NCI-H187 treated with DMSO at 0.1 percent for 48 hours (cell line): ENCODE measurements at places on chromosomes 4 and X.

- DNase-seq, result no peak
Measured at GRCh38 chrX:11755724-11756123, 2.3 kb upstream of the MSL3 start.

DNA sequence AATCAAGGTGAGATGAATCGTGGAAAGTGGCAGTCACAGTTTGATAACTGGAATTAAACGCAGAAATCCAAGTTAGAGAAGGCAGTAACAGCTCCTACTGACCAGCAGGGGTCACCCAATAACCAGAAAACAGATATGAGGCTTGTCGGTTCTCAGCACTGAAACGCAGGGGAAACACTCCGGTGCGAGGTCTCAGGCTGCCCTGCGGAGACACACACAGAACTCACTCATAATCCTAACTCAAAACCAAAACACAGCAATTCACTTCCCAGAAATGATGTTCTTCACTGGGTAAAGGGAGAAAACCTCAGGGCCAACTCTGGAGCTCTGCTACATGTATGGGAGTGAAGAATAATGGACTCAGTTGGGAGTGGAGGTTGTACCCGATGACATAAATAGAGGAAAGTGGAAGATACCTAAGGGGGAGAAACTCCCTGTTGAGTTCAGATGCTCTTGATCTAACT is 384.4 kb downstream of the RAPGEF2 start:
- DNase-seq, result no peak

DNA sequence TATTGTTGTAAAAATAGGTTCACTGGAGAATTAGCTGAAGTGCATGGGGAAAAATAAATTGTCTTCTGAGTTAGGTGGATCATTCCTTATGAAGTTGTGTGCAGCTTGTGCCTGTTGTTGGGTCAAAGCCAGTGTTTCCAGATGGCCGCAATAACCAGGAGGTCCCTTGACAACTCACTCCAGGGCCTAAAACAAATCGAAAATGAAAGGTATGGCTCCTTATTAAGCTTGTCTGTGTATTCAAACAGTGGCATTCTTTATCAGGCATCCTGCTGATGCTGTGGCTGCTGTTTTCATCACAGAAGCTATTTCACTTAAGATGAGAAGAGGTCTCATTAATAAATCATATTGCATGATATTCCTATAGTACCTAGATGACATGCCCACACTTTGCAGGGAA is 80.2 kb downstream of the GRIA2 start:
- DNase-seq, result no peak

- DNase-seq, result peak; percentile 55
Measured at GRCh38 chr4:54657551-54658251, at the start of gene KIT. Gene KIT, plus strand, starts transcription at chr4:54657957. Its CDS starts 58 bp downstream, at chr4:54658015.

- no peak for DNase-seq
Measured at GRCh38 chr4:85909851-85910250, 434.9 kb downstream of the ARHGAP24 start.

DNA sequence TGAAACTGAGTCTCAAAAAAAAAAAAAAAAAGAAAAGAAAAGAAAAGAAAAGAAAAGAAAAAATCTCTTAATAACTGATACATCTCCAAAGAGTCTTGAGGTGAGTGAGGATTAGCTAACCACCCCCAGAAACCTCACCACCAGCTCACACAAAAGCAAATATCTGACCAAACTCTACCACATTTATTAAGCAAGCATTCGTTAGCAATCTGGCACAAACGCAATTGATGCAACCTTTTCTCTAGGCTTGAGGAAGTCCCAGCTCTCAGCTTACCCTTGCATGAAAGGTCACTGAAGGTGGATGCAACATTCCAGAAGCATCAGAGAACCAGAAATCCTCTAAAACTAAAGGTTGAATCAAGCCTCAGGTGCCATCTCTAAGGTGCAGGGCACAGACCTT is 231.9 kb upstream of the BCOR start:
- no peak for DNase-seq

DNA sequence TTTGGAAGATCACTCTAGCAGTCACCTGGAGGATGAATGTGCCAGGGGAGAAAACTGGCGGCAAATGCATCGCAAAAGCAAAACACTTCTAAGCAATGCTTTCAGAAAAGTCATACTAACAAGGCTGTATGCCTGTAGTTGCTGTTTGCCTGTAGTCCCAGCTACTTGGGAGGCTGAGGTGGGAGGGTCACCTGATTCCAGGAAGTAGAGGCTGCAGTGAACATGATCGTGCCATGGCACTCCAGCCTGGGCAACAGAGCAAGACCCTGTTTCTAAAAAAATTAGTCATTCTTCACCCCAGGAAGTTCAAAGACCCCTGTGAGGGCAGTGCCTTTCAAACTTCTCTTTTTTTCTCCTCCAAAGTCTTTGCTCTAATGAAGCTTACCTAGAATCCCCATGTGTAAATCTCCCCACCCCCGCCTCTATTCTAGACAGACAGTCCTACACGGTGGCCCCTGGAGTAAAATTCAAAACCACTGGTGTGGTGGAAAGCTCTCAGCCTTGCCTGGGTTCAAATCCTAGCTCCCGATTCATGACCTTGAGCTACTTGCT is 5.5 kb downstream of the SOWAHD start:
- no peak for DNase-seq

DNA sequence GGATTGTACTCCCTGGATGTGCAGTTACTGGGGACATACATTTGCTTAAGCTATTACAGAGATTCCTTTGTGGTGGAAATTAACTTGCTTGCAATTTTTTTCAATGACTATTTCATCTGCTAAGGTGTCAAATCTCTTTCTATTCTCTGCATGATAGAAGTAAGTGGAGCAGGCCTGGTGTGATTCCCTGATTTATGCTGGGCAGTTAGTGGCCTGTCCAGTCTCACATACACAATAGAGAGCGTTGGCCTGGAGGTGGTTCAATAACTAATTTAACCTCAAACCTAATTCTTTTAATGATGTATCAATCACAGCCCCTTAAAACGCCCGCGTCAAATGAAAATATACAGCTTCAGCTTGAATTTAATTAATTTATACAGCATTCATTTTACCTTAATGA is 28.5 kb downstream of the VCX3A start:
- no peak for DNase-seq

DNA sequence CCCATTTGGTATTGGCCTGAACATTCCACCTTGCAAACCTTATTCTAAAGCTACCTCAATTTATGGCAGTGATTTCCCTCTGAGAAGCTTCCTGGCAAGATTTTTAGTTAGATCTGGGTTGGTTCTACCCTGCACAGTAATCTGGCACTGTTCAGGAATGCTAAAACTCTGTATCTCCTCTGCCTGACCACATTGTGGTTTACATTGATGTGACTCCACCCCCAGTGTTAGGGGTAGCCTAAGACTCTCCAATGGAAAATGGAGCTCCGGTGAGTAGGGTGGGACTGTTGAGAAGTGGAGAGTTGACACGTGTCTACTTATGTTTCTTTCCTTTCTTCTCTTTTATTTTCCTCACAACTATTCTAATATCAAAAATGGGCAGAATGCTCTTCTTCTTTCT is 45.4 kb downstream of the BMPR1B start:
- no peak for DNase-seq

DNA sequence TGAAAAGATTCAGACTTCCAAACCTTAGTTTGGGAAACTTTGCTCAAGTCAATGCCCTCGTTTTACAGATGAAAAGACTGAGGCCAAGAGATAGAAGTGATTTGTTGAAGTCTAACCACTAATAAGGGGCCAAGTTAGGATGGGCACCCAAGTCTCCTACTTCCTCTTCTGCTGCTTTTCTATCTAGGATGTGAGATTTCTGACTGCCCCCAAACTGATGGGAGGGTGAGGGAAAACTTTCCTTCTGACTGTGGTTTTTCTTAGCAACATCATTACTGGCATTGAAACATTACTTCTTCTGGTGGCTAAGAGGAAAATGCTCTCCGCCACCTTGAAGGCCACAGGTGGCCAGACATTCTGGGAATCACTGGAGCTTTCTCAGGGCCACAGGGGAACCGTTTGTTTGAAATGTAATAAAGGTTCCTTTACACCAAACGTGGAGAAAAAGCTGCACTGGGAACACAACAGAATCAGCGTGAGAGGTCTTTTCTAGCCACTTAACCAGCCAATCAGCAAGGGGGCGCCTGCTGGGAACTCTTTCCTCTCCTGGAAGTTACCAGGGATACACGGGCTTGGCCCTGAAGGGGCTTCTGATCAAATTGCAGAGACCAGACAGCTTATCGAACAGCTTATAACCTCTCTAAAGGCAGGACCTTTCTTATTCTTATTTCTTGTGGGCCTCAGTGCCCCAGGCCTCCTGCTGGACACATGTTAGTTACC is 115.9 kb upstream of the TEX13D start:
- DNase-seq, result no peak

DNA sequence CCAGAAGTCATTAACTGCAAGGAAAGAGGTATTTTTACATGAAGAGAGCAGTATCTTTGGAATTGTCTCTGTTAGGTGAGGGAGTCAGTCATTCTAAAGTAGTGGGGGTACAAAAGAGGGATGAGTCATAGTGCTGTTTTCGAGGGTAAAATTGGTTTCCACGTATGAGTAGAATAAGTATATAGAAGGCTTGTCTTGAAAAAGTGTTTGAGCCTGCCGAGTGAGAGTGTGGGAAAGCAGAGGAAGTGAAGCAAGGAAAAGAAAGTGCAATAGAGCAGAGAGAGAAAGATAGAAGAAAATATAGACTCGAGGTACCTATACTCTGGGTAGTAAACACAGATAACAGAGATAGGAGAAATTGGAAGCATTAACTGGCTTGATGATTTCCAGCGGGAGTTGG is 696.4 kb downstream of the DMD start:
- no peak for DNase-seq

DNA sequence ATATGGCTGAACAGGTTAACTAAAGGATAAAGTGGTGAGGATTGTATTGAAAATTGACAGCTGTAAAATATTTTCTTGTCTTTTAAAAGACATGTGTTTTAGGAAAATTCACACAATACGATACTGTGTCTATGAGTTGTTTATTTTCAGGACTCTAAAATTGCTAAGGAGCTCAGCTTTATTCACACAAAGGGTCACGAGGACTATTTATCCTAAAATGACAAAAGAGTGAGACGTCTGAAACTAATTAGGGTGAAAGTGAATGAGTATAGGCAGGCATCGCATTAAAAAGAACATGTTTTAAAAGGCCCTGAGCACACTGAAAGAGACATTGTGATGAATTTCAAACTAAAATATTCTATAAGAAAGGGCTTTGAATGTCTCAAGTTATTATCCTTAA is 304.7 kb downstream of the SH2D1A start:
- DNase-seq, result no peak

- no peak for DNase-seq
Measured at GRCh38 chrX:115260330-115260729, 26.4 kb upstream of the LRCH2 start.
